ENCODE measurements at places on chromosomes 13 and 19.

DNA sequence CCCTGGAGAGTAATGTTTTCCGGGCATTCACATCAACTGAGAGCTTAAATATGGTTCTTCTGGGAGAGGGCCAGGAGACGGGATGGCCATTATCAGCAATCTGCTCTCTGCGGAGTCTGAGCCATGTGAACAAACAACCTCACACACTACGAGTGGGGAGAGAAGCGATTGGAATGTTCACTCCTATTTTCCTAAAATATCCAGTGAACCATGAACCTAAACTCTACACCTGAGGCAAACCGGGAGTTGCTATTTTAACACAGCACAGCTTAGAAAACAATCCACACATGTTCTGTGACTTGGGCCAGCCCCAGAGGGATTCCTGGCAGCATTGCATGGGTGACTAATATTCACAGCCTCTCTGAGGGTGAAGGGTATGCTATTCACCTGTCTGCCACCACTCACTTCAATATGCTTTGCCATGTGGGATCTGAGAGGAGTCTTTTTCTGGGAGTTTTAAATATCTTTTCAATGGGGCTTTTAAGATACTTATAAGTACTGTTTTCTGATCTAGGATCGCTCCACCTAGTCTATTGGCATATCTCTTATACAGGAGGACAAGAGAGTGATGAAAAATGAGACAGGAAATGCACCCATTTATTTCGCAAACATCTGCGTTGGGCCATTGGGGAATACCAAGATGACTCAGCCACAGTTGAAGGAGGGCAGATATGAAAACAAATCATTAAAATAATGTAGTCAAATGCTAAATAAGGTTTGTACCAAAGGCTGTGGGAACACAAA lies 72.6 kb upstream of the SERP2 start:
- no peak for DNase-seq

- no peak for DNase-seq
These were observed 45.8 kb downstream of the RFX2 start for GRCh38 chr19:6064336-6065073.

DNA sequence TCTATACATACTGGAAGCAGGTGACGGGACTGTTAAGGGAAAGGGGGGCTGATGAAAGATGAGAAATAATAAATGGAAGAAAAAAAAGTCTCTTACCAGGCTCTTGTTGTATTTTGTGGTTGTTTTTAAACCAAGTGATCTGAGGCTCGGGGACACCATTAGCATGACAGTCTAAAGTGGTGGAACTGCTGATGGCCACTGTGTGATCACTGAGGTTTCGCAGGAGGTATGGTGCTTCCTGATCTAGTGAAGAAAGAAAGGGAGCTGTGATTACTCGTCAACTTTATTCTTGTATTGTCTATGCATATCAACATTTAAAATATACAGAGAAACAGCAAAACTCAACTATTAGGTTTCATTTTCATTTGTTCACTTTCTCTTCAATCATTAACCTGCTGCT lies 110.1 kb downstream of the FLT1 start:
- DNase-seq, result no peak

GRCh38 chr13:46355901-46356590 lies 31.0 kb downstream of the RUBCNL start:
- no peak for DNase-seq

GRCh38 chr19:6527893-6528543 lies 2.8 kb upstream of the TNFSF9 start:
- no peak for DNase-seq

DNA sequence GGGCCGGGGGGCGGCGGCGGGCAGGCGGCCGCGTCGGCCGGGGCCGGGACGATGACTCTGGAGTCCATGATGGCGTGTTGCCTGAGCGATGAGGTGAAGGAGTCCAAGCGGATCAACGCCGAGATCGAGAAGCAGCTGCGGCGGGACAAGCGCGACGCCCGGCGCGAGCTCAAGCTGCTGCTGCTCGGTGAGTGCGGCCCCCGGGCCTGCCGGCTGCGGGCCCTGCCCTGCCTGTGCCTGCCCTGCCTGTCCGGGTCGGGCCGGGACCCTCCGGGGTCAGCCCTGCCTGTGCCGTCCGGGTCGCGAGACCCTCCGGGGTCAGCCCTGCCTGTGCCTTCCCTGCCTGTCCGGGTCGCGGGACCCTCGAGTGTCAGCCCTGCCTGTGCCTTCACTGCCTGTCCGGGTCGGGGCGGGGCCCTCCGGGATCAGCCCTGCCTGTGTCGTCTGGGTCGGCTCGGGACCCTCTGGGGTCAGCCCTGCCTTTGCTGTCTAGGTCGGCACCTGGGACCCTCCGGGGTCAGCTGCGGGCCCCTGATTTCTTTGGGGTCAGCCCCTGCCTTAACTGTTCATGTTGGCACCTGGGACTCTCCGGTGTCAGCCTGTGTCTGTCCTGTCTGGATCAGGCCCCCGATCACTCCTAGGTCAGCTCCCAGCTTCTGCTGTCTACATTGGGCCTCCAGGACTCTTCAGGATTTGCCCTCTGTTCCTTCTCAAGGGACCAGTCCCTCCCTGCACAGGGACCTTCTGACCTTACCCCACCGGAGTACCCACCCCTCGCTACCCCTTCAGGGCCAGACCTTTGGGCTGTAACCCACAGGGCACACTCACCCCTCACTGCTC lies 659 bp downstream of the GNA11 start:
- peak; percentile 51 for DNase-seq

GRCh38 chr19:56111601-56112312 lies 9.3 kb downstream of the ZNF787 start:
- DNase-seq, result peak; percentile 56

- no peak for DNase-seq
These were observed 15.5 kb downstream of the DPP9 start for GRCh38 chr19:4707956-4708650.

DNA sequence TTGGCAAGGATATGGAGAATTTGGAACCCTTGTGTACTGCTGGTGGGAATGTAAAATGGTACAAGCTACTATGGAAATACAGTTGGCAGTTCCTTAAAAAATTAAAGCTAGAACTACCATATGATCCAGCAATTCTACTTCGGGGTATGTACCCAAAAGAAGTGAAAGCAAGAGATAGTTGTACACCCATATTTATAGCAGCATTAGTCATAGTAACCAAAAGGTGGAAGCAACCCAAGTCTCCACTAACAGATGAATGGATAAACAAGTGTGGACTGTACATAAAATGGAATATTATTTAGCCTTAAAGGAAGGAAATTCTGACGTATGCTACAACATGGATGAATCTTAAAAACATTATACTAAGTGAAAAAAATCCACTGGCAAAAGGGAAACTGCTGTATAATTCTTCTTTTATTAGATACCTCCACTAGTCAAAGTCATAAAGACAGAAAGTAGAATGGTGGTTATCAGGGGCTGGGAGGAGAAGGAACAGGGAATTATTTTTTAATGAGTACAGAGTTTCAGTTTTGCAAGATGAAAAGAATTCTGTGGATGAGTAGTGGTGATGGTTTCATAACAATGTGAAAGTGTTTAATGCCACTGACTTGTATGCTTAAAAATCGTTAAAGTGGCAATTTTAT lies 141.6 kb downstream of the RXFP2 start:
- no peak for DNase-seq

DNA sequence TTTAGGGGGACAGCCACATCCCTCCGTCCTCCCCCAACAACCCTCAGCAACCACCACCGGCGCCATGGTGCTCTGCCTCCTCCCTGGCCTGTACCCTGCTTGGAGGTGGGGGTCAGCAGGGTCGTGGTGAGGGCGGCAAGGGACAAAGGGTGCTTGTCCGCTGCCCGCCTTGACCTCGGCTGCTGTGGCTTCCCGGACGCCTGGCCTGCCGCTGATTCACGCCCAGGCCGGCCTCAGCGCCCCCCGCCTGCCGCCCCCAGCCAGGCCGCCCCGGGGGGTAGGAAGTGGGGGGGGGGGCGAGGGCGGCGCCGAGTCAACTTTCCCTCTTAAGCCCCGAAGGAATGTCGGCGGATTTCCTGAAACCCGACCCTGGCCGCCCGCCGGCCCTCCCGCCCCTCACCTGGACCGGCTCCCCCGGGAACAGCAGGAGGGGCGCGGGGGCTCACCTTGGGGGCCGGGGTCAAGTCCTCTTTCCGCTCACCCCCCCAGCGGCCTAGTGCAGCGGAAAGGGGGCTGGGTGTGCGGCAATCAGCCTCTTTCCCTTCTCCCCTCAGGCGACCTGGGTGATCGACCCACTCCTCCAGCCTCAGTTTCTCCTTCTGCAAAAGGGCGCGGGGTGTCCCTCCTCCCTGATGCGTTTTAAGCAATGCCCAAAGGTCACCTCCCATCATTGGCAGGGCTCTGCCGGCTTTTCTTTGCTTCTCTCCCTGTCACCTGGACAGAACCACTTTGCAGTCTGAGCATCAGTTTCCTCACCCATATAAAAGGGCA lies 1.9 kb upstream of the TMEM59L start:
- no peak for DNase-seq

- no peak for DNase-seq
These were observed 1670.6 kb upstream of the PCDH20 start for GRCh38 chr13:63086286-63086685.

DNA sequence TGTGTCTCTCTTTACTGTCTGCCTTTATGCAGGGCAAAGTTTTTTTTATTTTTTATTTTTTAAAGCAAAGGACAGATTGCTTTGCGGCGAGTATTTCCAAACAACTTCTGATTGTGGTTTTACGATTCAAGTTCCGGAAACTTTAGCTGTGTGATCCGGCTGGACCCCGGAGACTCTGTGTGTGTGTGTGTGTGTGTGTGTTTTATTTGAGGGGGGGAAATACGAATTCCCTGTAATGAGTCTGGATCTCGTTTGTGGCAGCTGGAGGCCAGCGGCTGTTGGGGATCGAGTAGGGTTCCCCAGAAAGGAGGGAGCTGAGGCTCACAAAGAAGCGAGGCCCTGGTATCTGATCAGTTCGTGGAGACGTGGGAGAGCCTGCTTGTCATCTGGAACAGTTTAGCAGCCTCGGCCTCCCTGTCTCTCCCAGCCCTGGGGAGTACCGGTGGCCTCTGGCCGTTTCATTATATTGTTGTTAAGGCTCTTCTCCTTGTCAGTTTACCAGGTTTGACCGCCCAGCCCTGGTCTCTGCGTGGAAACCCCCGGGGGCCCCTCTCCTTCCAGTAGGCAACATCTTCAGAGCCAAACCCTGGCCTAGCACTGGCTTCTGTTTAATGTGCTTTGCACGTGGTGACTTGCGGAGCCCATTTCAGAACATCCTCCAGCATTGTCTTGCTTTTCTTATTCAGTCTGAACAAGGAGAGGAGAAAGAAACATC lies 1.3 kb downstream of the FARP1 start:
- DNase-seq, result peak; percentile 64

DNA sequence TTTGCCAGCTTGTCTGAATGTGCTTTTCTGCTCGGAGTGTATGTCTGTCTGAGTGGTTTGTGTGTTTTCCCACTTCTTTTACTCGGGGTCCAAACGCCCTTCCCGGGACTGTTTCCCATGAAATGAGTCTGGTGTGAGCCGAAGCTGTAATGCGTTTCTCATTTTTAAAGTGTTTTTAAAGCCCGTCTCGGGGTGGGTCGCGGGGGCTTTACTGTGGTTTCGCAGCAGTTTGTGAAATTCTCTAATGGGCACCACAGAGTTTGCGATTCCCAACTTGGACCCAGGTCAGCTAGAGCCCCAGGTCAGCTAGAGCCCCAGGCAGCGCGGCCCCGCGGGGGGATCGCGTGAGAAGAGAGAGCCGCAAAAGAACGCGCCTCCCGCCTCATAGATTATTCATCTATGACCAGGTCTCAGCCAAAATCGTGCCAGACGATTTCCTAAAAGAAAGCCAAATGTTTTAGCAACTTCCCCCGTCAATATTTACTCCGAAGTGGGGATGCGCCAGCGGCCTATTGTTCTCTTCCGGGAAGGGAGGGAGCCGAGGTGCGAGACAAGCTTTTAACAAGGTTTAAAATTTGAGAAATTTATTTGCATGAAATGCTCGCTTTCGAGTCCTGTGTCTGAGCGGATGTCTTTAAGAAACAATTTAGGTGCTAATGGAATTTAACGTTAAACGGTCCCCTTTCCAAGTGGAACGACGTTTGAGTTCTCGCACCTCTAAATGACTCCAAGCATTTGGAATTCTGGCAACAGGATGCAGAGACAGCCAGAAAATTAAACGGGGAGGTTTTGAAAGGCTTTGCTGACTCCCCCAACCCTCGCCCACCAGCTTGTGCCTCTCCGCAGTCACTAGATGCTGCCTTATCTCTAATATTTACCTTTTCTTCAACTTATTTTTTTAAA lies 2.2 kb downstream of the ZIC2 start:
- DNase-seq, result no peak

DNA sequence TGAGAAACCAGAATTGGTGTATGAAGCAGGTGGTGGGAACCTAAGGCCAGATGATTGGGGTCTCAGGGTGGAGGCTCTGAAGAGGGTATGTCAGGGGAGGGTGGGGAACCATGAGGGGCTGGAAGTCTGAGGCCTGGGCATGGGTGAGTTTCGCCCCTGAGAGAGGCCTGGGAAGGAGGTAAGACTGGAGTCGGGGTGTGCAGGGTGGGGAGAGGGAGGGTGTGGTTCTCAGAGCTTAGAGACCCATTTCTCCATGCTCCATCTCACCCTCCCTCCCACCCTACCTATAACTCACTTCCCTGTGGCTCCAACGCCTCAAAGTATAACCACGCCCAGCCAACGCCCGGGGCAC lies 1.0 kb upstream of the KLHL26 start:
- DNase-seq, result no peak

DNA sequence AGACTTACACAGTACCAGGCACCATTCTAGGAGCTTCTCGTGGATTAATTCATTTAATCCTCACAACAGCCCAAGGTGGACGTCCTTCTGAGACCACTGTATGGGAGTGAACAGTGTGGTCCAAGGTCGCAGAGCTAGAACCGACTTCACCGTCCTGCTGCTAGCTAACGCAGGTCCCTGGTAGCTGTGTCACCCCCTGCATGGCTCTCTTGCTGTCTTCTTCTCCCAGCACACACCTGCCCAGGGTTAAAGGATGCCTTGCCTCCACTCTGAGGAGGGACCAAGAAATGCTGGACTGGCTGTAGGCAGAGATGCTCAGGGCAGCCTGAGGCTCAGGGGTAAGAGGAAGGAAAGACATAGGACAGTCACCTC lies 3.0 kb downstream of the AKT2 start:
- no peak for DNase-seq

DNA sequence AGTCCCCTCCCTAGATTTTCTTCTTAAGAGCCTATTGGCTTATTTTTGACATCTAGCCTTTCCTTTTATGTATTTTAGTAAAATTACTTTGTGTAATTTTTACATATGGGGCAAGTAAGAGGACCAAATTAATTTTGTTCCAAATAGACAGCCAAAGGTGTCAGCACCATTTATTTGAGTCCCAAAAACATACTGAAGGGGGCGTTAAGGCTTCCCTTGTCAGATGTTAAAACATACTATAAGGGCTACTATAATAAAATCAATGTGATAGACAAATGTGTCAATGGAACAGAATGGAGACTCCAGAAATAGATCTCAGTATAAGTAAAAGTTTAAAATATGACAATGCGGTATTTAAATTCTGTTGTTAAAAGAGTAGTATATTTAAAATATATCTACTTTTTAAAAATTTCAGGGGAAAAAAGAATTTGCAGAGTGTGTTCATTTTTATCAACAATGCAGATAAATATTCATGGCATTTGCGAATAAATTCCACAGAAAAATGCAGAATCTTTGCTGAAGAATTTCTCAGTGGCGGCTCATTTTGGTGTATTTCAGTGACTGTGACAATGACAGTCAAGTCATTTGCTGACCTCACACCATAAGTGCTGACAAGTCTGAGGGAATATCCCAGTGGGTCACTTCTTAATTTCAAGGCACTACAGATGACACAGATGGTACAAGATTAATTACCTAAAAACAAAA lies 133.7 kb downstream of the MTUS2 start:
- no peak for DNase-seq
